Stimulated activated CD4-positive, alpha-beta T cell treated with anti-CD3 and anti-CD28 coated beads, Interleukin-2, amount 100 ng/mL, for 24 hours (primary cell): ENCODE measurements at places on chromosomes 6 and 20.

DNA sequence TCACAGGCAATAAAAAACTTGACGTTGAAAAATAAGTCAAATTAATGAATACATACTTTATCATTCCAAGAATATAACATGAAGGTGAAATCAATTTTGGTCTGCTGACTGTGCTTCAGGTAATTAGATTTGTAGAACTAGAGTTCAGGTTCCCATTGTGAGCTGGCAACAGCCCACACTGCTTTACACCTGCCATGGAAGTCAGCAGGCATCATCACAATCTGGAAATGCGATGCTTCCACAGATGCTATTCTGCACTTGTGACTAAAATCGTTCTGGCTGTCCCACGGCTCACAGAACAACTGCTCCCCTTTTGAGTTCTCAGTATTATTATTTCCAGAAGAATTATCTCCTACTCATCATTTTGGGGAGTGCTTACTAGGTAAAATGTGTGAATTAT lies 62.6 kb upstream of the THEMIS start:
- DNase-seq, result no peak

DNA sequence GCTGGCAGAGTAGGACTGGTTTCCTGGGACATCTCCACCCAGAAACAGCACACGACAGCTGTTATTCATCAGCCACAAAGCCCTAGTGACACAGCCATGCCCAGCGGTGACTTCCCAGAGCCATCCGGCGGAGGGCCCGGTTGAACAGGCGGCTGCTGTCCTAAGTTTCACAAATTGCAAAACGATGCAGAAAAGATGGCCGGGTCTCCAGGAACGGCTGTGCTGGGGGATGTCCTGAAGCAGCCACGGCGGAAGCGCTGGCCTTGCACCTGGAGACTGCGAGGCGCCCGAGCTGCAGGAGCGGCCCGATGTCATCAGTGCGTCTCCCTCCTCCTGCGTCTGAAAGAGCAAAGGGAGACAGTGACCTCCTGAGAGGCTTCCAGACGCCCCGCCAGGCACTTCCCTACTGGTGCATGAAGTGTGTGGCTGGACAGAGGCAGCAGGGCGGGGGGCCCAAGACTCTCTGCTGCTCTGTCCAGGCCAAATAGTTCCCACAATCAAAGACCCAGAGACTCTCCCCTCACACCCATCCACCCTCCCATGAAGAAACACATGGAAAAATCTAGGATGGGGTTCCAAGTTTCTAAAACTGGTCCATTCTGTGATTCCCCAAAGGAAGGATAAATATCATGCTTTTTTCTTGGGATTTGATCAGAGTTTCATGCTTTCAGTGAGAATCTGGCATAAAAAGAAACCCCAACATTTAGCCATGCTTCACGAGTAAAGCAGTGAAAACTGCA lies 44.0 kb downstream of the SSR1 start:
- DNase-seq, result no peak

DNA sequence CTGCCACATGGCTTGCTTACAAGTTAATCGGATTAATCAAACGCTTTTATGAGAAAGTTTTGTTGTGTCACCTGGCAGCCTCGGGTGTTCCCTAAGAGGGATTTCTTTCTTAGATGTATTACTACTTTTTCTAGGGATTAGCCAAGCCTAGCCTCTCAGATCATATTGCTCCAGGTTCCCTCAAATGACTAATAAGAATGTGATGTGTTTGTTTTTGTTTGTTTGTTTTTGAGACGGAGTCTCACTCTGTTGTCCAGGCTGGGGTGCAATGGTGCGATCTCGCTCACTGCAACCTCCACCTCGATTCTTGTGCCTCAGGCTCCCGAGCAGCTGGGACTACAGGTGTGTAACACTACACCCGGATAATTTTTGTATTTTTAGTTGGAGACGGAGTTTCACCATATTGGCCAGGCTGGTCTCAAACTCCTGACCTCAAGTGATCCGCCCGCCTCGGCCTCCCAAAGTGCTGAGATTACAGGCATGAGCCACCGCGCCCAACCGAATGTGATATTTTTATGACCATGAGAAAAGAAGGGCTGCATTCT lies 977 bp downstream of the HMGN4 start:
- DNase-seq, result no peak

GRCh38 chr6:157487110-157487773 lies 106.3 kb downstream of the ZDHHC14 start:
- no peak for DNase-seq
